ENCODE measurements at places on chromosomes 5 and 9.

DNA sequence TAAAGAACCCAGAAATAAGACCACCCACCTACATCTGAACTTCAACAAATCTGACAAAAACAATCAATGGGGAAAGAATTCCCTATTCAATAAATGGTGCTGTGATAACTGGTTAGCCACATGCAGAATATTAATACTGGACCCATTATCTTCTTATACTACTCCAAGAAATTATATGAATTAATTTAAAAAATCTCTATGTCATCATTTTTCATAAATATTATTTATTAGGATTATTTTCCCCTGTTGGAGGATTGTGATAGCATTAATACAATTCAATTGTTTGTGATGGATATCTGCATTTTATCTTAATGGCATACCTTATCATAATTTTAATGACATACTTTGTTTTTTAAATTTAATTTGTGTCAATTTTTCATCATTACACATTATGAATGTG is 682.2 kb upstream of the CTNND2 start:
- DNase-seq = no peak

GRCh38 chr5:118293378-118293777 is 695.0 kb downstream of the DTWD2 start:
- no peak for DNase-seq

GRCh38 chr9:85331626-85332025 is 410.1 kb downstream of the AGTPBP1 start:
- DNase-seq = no peak

DNA sequence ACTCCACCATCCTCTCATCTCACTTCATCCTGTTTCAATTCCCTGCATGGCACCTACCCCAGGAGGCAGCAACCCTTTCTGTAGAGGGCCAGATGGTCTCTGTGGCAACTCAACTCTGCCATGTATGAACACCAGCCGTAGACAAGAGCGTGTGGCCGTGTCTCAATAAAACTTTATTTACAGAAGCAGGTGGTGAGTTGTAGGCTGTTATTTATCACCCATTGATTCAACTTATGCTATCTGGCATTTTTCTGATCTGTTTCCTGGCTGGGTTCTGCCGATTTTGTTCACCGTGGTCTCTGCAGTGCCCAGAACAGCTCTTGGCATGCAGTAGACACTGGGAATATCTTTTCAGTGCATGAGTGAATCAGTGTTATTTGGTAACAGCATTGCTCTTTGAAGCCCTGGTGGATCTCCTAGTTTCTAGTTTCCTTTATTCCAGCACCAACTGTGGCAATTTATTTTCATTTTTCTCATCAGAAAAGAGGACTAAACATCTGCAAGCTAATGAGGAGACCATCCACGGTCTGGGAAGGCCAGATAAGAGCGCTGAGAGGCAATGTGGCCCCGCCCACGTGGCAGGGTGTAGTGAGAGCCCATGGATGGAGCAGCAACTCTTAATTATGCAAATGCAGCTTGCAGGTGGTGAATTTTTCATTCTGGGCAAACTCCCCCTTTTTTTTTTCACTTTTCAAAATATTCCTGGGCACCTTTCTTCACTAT is 77.9 kb downstream of the CTSL start:
- DNase-seq = no peak

DNA sequence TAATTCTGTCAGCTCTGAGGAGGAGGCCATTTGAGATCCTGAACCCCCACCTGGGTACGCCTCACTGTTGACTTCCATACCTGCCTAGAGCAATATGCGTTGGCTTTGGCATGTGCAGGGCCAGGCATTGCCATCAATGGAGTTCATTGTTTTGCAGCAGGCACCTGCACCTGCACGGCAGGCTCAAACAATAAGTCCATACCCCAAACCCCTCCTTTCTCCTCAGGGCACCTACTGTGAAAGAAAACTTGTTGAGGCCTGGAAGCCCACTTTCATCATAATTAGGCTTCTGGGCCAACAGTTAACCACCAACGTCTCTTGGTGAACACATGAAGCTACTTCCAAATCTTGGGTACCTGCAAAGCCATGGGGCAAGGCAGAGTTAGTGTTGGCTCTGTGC is 238.7 kb downstream of the NFIB start:
- DNase-seq = no peak

- peak; percentile 38 for DNase-seq
Measured at GRCh38 chr5:107248066-107248695, 422.6 kb downstream of the EFNA5 start.

- peak; percentile 64 for DNase-seq
Measured at GRCh38 chr9:18358325-18358724, 115.6 kb upstream of the ADAMTSL1 start.

DNA sequence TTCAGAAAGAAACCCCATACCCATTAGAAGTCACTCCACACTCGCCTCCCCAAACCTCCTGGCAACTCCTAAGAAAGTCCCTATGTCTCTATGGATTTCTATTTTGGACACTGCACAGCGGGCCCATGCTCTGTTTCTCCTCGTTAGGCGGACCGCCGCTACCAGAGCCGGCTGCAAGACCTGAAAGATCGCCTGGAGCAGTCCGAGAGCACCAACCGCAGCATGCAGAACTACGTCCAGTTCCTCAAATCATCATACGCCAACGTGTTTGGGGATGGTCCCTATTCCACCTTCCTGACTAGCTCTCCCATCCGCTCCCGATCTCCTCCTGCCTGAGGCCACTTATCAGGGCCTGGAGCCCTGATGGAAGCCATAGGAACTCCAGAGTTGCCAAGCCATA is 4.6 kb upstream of the GLE1 start:
- no peak for DNase-seq

GRCh38 chr5:133483406-133484090 is 128.8 kb downstream of the FSTL4 start:
- DNase-seq = no peak

DNA sequence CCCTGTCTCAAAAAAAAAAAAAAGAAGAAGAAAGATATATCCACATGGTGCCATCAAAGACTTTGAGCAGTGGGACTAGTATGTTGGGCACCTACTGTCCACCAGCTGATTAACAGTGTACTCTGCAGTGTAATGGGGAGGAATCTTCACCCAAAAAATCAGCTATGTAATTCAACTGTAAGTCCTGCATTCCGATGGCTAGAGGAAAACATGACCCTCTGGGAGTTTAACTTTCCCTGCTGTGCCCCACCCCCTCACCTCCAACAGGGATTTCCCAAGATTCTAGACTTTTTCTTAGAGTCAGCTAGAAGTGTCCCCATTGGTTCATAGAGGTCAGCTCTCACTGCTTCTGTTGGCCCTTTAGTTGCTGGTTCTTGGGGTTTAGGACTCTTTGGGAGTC is 221.2 kb upstream of the CLINT1 start:
- no peak for DNase-seq

- DNase-seq = no peak
Measured at GRCh38 chr5:122844136-122844909, 1.1 kb upstream of the SNX24 start.

All from fibroblast of upper back skin (primary cell).